Metanephros (tissue), 2 donors: ENCODE measurements at places on chromosomes 2 and 18. TPM values are rescaled to one million over a fixed set of nuclear protein-coding genes. Genes with fewer than 3 reads are reported as not detected.

The PKDCC gene
- total RNA-seq, result 301 TPM

The DLGAP1 gene
- total RNA-seq, result 5.5 TPM

The C2orf80 gene
- not detected for total RNA-seq

The CYP27C1 gene
- 7.6 TPM for total RNA-seq

The KYNU gene
- 5.1 TPM for total RNA-seq

The ALKAL2 gene
- 2.7 TPM for total RNA-seq

The MYO3B gene
- 13.5 TPM for total RNA-seq

The IMP4 gene
- 42.7 TPM for total RNA-seq

The RAD51AP2 gene
- total RNA-seq, result 0.12 TPM

The RTP5 gene
- not detected for total RNA-seq

The REG3A gene
- total RNA-seq, result not detected

The SKOR2 gene
- not detected for total RNA-seq

The CPLX4 gene
- not detected for total RNA-seq

The OTX1 gene
- total RNA-seq, result 0.12 TPM

The ZNF142 gene
- total RNA-seq, result 16.7 TPM

The STARD6 gene
- not detected for total RNA-seq

The SERPINB2 gene
- 0.99 TPM for total RNA-seq

The GALNT13 gene
- 1.1 TPM for total RNA-seq

The RIT2 gene
- total RNA-seq, result 0.35 TPM

The CXCR2 gene
- total RNA-seq, result 1.1 TPM

The EPC2 gene
- 33.5 TPM for total RNA-seq

The NEURL3 gene
- total RNA-seq, result 16.9 TPM

The SP140 gene
- total RNA-seq, result 0.47 TPM

The SPDYA gene
- total RNA-seq, result 2.3 TPM

The NEB gene
- 313 TPM for total RNA-seq

The DAPL1 gene
- 9.6 TPM for total RNA-seq

The CD28 gene
- total RNA-seq, result 2.7 TPM

The PLEKHB2 gene
- total RNA-seq, result 72.6 TPM

The LGALSL gene
- 19.2 TPM for total RNA-seq

The UGT1A4 gene
- total RNA-seq, result 0.29 TPM

The IRS1 gene
- 25.4 TPM for total RNA-seq

The LYPD6B gene
- total RNA-seq, result 13.0 TPM

The FLACC1 gene
- total RNA-seq, result 3.5 TPM

The EVX2 gene
- not detected for total RNA-seq

The GATA6 gene
- 14.0 TPM for total RNA-seq

The CCDC85A gene
- total RNA-seq, result 4.2 TPM

The BOLL gene
- 0.23 TPM for total RNA-seq

The SPC25 gene
- total RNA-seq, result 4.3 TPM

The DUSP2 gene
- total RNA-seq, result 15.6 TPM

The MAIP1 gene
- 33.9 TPM for total RNA-seq

The ZC3H8 gene
- total RNA-seq, result 15.4 TPM

The PAX8 gene
- 178 TPM for total RNA-seq

The SH3BP4 gene
- 47.8 TPM for total RNA-seq

The OXER1 gene
- 8.1 TPM for total RNA-seq

The IL1R2 gene
- total RNA-seq, result 2.7 TPM
